ENCODE measurements at places on chromosomes 7 and 10.

DNA sequence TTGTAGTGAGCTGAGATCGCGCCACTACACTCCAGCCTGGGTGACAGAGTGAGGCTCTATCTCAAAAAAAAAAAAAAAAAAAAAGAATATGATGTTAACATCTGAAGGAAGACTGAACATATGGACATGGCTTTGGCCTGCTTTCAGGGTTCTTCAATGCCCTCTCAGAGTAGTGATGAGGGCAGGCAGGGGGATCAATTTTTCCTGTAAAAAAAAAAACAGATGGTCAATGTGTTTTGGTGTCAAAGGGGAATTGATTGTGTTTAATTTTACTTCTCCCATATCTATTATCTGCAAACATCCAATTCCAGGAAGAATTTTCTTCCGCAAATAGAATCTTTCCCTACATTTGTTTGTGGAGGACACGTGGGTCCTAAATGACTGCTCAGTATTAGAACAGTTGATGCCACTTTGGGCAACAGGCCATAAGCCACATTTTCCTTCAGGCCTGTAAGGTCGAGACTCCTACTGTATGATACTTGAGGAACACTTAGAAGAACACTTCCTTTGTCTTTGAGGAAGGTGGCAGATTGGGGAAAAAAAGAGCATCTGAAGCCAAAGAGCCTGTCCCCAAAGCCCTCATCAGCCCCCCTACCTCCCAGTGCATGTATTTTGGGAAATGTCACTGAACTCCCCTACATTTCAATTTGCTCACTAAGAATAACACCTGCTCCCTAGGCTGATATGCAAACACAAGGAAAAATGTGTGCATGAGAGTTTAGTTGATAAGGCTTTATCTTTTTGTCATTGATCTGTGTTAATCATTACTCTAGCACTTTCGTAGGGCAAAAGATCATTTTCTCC lies 28.3 kb downstream of the MGAM2 start:
- no peak for DNase-seq

GRCh38 chr10:36469585-36469984 lies 655.8 kb upstream of the ANKRD30A start:
- DNase-seq = no peak

DNA sequence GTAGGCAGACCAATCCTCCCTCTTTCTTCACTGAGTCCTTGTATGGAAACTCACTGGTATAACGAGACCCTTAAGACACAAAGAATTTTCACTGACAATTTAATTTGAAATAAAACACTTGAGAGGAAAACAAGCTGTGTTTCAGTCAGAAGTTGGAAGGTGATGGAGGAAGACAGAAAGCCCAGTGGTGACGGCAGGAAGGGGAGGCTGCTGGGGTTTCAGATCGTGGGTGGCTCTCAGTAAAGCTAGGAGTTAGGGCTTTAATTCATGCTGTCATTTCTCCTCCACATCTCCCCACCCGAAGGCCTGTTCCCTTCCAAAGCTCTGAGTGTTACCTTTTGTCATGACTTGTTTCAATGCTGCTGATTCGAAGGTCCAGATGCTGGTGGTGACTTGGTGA lies 605.2 kb upstream of the DPP6 start:
- no peak for DNase-seq

- no peak for DNase-seq
Measured at GRCh38 chr7:89247207-89247606, 451.7 kb upstream of the TEX47 start.

- DNase-seq = no peak
Measured at GRCh38 chr10:118845776-118846175, 91.0 kb upstream of the CACUL1 start.

DNA sequence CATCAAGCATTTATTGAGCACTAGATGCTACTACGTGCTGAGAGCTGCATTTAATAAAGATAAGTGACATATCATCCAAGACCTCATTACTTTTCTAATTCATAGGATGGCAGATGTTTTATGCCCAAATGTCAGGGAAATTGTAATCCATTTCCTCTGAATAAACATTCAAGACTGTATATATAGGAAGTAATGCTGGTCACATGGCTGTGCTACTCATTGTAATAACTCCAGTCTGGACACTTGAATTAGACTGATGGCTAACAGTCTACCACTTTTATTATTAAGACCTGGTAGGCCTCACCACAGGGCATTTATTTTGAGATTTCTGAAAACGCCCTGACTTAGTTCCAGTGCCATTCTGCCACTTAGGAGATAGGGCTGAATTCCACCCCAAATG lies 36.6 kb downstream of the PIK3AP1 start:
- DNase-seq = no peak

GRCh38 chr7:114988026-114988425 lies 66.1 kb downstream of the MDFIC start:
- DNase-seq = no peak

- peak; percentile 34 for DNase-seq
Measured at GRCh38 chr10:100341953-100342626, 4.9 kb upstream of the SCD start.

GRCh38 chr7:24980534-24981170 lies 674 bp upstream of the OSBPL3 start:
- DNase-seq = peak; percentile 16

DNA sequence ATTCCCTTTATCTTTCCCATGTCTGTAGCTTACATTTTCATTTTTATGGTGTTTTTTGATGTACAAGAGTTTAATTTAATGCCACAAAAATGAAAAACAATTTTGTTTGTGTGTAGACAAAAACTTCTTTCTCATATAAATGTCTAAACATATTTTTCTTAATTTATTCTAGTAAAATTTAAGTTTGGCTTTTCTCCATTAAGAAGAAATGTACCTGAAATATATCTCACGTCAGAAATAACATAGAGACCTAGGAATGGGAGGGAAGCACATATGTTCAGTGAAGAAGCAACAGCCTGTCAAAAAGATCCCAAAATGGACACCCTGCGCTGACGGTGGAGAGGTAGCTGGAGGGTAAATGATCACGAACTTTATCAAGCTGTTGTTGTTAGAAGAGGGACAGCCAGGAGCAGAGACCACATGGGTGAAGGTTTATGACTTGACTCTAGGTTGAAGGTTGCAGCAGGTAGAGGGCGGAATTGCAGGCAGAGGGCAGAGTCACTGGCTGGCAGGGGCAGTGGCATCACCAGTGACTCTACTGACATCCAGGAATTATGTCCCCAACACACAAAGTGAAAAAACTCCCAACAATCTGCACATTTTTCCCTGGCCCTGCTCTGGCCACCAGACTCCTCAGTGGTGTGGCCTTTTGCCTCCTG lies 225.9 kb upstream of the PRSS58 start:
- DNase-seq = no peak

GRCh38 chr10:75825661-75826060 lies 394.2 kb downstream of the LRMDA start:
- DNase-seq = no peak

- no peak for DNase-seq
Measured at GRCh38 chr10:132783940-132784865, 1.7 kb downstream of the NKX6-2 start.

Data from stimulated activated CD4-positive, alpha-beta T cell treated with anti-CD3 and anti-CD28 coated beads, Interleukin-12 subunit alpha, Interleukin-12 subunit beta, amount 100 ng/mL, for 4 hours (primary cell).